ENCODE measurements at places on chromosomes 12 and 14.

DNA sequence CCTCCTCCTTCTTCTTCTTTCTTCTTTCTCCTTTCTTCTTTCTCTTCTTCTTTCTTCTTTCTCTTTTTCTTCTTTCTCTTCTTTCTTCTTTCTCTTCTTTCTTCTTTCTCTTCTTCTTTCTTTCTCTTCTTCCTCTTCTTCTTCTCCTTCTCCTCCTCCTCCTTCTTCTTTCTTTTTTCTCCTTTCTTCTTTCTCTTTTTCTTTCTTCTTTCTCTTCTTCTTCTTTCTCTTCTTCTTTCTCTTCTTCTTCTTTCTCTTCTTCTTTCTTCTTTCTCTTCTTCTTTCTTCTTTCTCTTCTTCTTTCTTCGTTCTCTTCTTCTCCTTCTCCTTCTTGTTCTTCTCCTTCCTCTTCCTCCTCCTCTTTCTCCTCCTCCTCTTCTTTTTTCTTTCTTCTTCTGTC, 1230.7 kb upstream of the USP15 start:
- no peak for DNase-seq

GRCh38 chr14:69982886-69983285, 103.7 kb downstream of the SMOC1 start:
- DNase-seq, result no peak

GRCh38 chr12:50111395-50111692, 692 bp upstream of the COX14 start:
- peak; percentile 23 for DNase-seq

DNA sequence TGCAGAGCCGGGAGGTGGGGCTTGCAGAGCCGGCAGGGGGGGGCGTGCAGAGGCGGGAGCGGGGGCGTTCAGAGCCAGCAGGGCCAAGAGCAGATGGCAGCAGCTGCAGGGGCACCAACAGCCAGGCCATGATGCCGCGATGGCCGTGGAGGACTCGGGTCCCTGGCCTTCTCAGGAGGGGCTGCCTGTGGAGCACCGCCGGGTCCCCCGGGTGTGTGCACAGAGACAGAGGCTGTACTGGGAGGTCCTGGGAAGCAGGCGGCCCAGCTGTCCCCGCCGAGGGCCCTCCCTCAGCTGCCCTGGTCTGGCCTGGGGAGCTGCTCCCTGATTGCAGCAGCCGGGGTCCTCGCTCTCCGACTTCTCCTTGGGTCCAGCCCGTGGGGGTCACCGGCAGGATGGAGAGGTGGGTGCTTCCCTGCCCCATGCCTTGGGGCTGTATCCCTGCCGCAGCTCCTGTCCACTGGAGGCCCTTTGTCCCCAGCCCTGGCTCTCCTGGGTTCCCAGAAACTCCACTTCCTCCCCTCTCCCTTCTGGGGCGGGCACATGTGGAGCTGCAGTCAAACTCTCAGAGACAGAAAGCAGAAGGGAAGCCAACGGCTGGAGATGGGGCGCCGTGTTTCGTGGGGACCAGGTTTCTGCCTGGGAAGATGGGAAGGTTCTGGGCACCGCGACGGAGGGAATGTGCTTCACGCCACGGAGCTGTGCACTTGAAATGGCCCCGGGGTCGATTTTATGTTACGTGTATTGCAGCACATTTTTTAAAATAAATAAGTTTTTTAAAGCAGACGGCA, 75.8 kb upstream of the GALNT9 start:
- no peak for DNase-seq

DNA sequence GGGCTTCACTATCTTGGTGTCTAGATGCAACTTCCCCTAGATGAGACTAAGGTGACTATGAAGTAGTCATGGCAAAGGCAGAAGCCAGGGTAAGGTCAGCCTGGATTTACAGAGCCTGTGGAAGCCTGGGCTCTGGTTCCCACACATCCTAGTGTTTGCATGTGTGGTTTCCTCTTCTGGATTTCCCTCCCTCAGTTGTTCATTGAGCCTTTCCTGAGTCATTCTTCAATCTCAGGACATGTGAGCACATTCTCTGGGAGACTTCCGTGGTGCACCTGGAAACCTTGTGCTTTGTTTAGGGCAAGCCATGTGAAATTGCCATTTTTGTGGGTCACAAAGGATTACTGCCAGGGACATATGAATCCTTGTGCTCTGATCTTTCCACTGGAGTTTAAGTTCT, 236.6 kb downstream of the C12orf75 start:
- no peak for DNase-seq

GRCh38 chr12:29572464-29572863, 75.0 kb upstream of the OVCH1 start:
- no peak for DNase-seq

GRCh38 chr12:57434517-57435223, at the start of gene INHBC:
INHBC (plus strand) TSS chr12:57434784; CDS start chr12:57434887, 103 bp downstream.
- no peak for DNase-seq
